ENCODE measurements at places on chromosomes 2 and 18.

DNA sequence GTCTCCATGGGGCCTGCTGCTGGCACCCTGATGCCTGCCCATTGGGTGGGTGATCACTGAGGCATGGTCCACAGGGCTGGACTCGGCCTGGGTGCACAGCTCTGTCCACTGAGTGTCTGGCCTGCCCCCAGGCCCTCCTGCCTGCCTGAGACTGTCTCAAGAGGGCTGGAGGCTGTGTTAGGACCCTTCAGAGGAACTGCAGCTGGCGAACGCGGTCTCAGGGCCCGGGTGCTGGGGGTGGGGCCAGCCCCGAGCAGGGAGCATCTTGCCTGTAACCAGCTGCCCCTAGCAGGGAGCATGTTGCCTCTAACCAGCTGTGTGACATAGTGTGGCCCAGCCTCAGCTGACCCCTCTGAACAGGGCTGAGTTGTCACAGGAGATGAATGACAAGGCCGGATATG lies 50.0 kb downstream of the TWIST2 start:
- DNase-seq = no peak

DNA sequence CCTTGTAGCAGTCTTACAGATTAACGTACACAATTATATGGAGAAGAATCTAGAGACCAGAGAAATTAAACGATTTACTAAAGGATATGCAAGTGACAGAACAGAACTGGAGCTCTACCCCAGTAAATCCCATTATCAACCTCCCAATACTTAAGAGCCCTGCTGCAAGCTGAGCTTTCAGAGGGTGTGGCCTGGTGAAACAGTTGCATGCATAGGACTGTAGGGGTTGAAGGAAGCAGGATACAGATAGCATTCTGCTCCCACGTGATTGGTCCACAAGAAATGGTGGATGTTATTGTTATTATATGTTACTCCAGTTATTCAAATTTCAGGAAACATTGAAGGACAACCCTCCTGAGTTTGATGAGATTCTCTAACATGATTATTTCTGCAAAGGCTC lies 210.8 kb upstream of the THUMPD2 start:
- no peak for DNase-seq

DNA sequence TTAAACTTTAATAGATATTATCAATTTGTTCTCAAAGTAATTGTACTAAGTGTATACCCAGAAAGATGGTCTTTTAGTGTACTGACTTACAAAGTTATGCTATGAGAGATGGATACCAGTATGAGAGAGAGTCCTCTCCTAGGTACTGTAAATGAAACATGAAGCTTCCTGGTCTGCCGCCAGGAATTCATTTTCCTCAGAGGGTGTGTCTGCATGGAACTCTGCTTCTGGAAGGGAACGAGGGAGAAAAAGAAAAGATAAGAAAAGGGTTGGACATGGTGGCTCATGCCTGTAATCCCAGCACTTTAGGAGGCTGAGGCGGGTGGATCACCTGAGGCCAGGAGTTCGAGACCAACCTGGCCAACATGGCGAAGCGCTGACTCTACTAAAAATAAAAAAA lies 2.2 kb upstream of the SSB start:
- DNase-seq = no peak

DNA sequence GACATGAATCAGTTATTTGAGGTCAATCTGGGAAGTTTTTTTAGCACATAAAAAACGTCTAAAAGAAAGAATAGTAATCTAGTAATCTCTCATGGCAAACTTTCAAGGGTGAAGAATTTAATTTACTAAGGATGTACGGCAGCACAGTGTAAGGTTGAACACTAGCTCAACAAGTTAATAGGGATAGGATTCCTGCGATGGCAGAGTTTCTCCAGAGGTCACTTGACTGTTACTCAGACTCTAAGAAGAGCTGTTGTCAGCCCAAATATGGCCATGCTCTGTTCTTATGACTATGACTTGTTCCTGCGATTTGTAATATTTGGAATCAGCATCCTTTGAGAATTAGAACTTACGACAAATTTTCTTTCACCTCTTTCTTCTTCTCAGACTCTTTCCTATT lies 553.3 kb upstream of the TNP1 start:
- no peak for DNase-seq

- no peak for DNase-seq
Measured at GRCh38 chr2:100895402-100895801, 75.5 kb downstream of the NPAS2 start.

DNA sequence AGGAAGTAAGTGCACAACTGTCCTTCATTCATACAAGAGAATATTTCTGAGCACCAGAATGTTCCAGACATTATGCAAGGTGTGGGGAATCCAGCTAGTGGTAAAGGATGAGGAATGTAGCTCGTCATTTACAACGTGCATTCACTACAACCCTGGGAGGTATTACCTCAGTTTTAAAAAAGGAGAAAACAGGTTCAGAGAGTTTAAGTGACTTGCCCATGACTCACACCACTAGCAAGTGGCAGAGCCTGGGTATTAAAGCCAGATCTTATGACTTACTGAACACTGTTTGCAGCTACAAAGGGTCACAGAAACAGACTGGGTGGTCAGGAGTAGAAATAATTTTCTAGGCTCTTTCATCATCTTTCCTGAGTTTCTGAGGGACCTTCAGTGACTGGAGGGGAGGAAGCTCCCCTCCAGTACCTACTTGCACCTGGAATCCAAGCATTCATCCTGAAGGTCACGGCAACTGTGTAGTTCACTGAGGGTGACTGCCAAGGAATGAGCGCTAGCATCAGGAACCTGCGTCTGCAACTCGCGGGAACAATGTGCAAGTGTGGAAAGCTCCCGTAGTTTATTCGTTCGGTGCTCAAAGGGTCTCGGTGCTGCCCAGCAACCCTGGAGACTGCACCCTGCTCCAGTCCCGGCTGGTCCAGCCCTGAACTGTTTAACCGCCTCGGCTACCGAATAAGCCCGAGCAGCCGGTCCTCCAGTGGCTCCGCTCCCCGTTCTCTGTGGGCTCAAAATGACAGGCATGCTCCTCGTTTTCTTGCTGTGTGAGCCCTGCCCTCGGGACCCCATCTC lies 647 bp downstream of the CCDC121 start:
- no peak for DNase-seq

GRCh38 chr2:166614503-166614902 lies 120.5 kb upstream of the SCN7A start:
- no peak for DNase-seq

DNA sequence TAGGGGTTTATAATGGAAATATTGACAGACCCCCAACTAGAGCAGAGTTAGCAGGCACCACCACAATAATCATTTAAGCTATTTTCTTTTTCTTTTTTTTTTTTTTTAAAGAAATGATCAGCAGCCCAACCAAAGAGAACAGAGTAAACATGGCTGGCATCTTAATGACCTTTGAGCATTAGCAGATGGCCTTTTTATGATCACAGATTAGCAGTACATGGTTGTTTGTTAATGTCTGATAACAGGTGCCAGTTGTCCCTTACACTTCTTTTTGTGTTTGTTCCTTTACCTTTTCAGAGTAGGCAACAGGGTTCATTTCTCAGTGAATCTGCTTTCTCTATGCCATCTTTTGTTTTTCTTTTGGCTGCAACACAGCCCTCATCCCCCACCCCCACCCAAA lies 747.0 kb downstream of the BCL11A start:
- no peak for DNase-seq

- no peak for DNase-seq
Measured at GRCh38 chr2:32553829-32554432, 73.9 kb upstream of the TTC27 start.

- DNase-seq = no peak
Measured at GRCh38 chr2:74766780-74767179, 67.1 kb upstream of the HK2 start.

DNA sequence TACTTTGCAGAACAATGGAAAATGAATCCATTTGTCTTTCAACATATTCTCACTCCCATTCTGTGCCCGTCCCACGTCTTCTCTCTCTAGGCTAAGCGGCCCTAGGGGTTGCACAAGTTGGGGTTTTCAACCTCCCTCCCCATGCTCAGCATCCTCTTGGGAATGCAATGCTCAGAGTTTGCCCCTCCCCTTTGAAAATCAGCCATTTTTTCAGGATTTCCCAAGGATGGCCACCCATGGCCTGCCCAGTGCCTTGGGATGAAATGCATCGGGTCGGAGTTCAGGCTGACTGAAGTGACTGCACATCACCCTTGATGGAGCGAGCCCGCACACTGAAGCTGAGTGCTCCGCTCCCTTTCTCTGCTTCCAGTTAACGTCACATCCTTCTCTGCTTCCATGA lies 87.9 kb downstream of the TNS1 start:
- no peak for DNase-seq

GRCh38 chr2:98240786-98241398 lies 105.4 kb upstream of the CNGA3 start:
- no peak for DNase-seq

DNA sequence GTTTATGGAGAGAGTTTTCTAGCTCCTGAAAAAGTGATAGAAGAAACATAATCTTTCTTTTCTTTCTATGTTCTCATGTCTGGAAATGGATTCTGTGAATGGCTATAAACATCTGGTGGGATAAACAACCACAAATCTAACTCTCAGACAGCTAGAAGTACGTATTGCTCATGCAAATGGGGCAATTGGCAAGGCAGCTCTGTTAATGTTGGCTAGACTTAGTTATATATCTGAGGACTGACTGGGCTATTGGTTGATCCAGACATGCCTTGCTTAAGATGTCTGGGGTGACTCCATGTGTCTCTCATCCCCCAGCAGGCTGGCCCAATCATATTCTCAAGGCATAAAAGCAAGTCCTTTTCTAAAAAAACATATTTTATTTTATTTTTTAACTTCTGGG lies 939.2 kb upstream of the NRXN1 start:
- no peak for DNase-seq

- DNase-seq = no peak
Measured at GRCh38 chr2:101486258-101486701, 11.4 kb upstream of the RFX8 start.

- no peak for DNase-seq
Measured at GRCh38 chr18:59833785-59834184, 66.0 kb upstream of the PMAIP1 start.

DNA sequence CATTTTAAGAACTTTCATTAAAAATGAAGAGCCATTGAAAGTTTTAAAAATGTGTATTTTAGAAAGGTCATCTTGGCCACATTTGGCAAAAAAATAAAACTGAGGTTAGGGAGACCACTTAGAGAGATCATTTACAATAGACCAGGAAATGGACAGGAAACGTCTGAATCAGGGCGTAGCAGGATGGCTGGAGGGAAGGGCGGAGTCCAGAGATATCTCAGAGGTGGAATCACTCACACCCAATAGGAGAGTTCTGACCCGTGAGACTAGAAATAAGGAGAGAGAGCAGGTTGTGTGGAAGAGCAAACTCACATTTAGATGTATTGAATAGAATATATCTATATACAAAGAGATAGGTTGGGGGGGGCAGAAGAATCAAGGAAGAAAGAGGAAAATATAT lies 373.4 kb downstream of the METTL4 start:
- no peak for DNase-seq

DNA sequence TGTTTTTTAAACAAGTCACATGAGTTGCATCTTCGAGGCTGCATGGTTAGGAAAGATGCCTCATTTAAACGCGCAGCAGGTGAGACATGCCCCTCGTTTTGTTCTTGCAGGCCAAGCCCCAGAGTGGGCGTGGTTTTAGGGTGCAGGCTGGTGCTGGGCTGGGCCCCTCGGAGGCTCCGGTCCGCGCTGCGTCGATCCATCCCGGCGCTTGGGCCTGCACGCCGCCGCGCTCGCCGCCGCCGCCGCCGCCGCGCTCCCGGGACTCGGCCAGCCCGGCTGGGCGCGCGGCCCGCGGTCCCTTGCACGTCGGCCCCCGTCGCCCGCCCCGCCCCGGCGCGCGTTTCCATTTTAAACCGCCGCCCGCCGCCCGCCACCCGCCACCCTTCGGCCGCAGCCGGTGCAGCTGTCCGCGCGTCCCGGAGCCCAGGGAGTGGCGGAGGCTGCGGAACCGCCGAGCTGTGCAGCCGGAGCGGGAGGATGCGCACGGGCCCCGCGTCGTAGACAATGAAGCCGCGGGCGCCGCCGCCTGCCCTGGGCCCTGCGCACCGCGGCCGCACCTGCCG lies 175.5 kb downstream of the AGAP1 start:
- DNase-seq = peak; percentile 74

- DNase-seq = no peak
Measured at GRCh38 chr2:183195998-183196409, 71.8 kb downstream of the NUP35 start.

DNA sequence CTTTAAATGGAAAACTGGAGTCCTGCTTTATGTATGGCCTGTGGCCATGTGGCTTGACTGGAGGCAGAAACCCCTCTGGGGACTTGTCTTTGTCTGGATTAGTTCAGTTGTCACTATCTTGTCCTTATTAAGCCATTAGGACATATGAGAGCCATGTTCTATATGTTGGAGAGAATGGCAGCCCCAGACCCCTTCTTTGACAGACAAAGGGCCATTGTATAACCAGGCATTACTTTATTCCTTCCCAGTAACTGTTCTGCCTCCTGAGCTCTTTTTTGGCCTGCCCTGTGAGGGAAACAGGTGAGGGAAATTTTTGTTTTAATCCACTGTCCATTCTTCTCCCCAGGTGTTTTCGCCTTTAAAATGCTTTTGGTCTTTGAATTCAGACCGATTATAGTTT lies 43.3 kb downstream of the FSHR start:
- no peak for DNase-seq

DNA sequence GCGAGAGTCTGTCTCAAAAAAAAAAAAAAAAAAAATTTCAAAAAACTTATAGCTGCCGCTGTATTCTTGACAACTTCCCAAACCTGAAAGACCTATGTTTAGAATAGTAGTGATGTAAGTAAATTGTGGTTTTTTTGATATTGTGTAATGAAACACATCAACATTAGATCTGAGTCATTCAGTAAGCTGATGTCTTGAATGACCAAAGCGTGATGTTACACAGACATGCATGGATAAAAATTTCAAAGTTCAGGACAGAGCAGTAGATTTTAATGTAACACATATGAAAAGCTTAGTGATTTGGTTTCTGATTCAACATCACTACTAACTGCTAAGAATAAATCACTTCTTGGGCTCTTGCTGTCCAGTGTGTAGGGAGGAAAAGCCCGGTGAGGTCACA lies 69.3 kb upstream of the MEX3C start:
- no peak for DNase-seq

DNA sequence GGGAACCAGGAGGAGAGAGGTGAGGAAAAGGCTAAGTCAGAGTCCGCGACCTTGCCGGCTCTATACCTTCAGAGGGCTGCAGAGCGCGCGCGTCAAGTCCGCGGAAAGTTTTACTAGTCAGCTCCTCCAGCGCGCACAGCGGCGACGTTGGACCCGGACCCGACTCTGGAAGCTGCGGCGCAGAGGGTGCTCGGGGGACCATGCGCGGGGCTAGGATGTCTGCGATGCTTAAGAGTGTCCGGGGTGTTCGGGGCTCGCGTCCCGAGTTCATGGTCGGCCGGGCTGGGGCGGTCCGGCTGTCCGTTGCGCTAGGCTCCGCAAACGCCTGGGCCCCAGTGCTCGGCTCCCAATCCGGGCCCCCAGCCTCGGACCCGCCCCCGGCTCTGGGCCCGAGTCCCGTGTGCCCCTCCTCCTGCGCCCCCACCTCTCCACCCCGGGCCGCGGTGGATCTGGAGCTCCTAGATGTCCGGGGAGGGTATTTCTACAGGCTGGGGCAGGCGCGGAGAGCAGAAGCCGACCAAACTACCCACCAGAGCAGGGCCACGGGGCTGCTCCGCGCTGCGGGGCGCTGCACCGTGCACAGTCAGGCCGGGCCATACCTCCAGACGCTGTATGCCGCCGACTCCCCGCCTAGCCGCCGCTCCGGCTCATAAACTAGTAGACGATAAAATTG lies at the start of gene LBX2:
Gene LBX2, minus strand, starts transcription at position 337 of the 673 bp plus-strand sequence. Its CDS starts 66 bp downstream, at position 271.
- DNase-seq = no peak

- no peak for DNase-seq
Measured at GRCh38 chr18:71116535-71116934, 827.7 kb downstream of the SOCS6 start.

GRCh38 chr2:203225423-203226039 lies 13.3 kb upstream of the CYP20A1 start:
- DNase-seq = no peak

GRCh38 chr18:59509481-59510442 lies 150.7 kb upstream of the LMAN1 start:
- DNase-seq = no peak

All from NCI-H187 (cell line).